ENCODE measurements at places on chromosomes 13 and 19. TPM values are rescaled to one million over a fixed set of nuclear protein-coding genes. Genes with fewer than 3 reads are reported as not detected.

IQCN gene
- 15.2 TPM for polyA plus RNA-seq

ARRDC5 gene
- polyA plus RNA-seq, result 0.12 TPM

TUBB4A gene
- polyA plus RNA-seq, result not detected

LAIR1 gene
- 9.6 TPM for polyA plus RNA-seq

DNA sequence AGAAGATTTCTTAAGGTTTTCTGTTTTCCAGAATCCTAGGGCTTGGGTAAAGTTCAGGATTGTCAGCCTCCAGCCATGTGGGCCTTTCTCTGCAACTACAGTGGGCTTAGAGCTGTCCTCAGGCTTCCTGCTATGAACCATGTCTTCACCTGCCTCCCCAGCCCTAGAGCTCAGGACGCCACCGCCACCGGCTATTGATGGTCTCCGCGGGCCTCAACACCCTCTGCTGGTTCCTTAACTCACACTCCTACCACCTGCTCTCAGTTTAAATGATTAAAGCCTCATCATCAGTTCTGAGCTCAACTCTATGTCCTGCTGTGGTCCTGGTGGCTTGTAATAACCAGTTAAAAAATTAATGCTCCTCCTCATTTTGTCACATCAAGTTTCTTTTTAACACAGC, 221.0 kb downstream of the EFNB2 start:
- no peak for DNase-seq

DNA sequence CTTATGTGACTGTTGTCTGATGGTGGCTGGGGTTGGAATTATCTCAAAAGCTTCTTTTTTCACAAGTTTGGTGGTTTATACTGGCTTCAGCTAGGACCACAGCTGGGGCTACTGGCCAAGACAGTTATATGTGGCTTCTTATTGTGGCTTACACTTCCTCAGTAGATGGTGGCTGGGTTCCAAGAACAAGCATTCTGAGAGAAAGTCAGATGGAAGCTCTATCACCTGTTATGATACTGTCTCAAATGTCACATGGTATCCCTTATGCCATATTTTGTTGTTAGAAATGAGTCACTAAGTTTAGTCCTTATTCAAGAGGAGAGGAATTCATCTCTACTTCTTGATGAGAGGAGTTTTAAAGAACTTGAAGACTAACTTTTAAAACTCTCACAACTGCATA, 41.6 kb downstream of the NDFIP2 start:
- DNase-seq, result no peak

DNA sequence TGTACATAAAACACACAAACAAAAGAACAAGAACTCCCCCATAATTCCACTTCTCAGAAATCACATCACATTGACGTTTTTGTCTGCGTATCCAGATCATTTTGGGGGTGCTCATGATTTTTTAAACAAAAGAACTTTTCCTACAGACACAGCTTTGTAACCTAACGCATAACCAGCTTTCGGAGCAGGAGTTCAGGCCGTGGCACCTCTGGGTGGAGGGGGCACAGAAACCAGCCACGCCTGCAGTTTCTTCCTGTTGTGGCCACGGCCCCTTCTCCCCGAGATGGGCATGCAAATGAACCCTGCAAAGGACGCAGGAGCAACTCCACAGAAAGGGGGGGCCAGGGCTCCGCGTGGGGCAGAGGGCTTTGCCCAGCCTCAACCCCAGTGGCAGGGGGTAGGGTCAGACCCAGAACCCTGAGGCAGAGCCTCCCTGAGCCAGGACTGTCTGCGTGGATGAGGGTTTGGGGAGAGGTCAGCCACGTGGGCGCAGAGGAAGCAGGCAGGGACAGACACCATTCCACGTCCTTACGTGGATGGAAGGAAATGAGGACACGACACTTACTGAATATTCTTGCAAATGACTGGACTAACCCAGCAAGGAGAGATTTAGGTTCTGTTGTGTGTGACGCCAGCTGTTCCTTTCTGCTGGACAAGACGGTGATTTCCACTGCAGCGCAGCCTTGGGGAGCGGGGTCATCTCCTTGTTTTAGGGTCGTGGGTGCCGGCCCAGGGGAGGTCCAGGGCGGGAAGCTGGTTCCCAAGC, 64.4 kb downstream of the RASA3 start:
- no peak for DNase-seq

GRCh38 chr13:65508745-65509144, 1721.4 kb downstream of the PCDH9 start:
- no peak for DNase-seq

DNA sequence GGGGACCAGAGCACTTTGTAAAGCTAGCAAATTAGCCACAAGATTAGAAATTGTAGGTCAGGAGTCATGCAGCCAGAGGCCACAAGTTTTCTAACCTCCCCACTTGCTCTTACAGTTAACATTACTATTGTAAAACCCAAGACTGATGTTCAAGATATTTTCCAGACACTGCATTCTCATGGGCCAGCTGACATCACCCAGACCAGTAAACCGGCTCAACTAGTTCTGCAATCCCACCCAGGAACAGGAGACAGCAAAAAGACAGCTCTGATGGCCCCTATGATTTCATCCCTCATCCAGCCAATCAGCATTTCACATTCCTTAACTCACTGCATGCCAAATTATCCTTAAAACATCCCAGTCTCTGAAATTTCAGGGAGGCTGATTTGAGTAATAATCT, 178.5 kb downstream of the PRR20E start:
- no peak for DNase-seq

GRCh38 chr19:43667876-43668405, 2.0 kb downstream of the PLAUR start:
- peak; percentile 77 for DNase-seq

Data from small intestine (tissue), 16 donors.